ENCODE measurements at places on chromosomes 16 and 17.

GRCh38 chr17:8935191-8935590, 30.3 kb downstream of the PIK3R5 start:
- peak; percentile 54 for DNase-seq

DNA sequence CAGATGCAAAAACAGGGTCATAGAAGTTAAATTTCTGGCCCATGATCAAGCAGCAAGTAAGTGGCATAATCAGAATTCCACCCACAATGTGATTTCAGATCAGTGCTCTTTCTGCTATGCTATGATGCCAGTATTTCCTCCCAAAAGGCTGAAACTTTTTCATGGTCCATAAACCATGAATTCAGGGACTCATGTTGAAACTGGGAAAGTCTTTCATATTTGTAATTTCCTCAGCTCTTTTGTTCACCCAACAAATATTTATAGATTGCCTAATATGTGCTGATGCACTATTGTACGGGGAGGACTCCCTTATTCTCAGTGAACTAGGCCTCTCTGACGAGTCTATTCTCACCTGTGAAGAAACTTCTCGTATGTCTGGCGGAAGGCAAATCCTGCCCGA, 156.3 kb downstream of the MYO1D start:
- no peak for DNase-seq

- DNase-seq: no peak
Observed at GRCh38 chr17:63685041-63685440, 14.9 kb downstream of the LIMD2 start.

DNA sequence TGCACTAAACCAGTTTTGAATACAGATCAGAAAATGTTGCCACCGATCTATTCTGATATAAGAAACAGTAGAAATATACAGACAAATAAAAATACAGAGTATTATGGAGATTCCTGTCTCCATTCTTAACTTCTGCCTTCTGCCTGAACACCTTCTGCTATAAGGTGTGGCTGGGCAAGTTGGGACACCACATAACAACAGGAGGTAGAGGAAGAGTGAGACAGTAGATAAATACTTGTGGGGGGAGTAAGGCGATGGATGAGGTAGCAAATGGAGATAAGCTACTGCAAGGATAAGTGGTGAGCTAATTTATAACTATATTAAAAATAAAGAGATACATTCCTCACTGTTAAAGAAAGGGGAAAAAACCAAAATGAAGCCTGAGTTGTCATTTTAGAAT, 143.7 kb downstream of the CDH8 start:
- DNase-seq: no peak

DNA sequence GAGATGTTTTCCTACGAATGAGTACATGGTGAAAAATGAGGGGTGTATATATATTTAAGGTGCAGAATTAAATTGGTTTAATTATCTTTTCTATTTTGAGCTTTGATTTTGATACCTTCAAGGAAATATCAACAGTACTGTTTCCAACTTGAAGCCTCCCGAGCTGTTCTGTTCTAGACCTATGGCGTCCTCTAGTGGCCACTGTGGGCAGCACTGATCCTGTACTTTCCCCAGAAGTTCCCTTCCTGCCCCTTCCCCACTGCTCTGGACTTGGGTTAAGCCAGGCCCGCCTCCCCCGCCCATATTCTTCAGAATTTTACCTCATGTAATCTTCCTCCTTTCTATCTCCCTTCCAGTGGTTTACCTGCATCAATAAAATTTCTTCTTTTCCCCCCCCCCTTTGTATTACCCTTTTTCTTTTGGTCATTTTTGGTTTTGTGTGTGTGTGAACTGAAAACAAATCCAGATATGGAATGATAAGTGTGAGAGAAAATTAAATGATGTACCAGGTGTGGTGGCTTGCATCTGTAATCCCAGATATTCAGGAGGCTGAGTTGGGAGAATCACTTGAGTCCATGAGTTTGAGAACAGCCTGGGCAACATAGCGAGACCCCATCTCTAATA, 1643.5 kb downstream of the TP53TG3F start:
- DNase-seq: no peak

DNA sequence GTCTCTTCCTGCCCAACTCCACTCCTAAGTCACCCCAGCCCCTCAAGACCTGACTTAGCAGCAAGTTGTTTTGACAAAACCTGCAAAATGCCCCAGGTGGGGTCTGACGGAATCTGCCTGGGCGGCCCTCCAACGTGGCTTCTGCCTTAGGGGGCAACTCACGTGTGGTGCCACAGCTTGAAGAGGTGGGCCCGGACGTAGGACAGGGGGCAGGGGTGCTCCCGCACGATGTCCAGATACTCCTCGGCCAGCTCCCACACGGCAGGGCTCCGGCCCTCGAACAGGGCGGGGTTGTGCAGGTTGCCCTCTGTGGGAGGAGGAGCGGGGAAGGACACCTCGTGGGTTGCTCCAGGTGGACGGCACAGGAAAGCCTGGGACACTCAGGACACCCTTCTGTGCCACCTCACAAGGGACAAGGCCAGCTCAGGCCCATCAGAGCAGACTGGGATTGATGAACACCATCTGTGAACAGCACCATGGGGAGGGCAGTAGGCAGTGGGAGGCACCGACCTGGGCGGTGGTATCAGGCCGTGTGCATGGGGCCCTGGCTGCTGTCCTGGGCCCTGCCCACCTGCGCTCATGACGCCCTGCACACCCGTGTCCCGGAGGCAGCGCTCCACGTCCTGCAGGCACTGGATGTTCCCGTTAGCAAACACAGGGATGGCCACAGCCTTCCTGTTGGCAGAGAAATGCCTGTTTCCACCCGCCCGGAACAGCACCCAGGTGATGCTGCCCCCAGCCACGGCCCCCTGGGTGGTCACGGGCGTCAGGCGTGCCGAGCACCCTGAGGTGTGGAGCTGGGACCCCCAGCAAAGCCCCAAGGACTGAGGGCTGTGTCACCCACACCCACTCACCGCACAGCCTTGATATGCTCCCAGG, 4.3 kb downstream of the DUS1L start:
- no peak for DNase-seq

DNA sequence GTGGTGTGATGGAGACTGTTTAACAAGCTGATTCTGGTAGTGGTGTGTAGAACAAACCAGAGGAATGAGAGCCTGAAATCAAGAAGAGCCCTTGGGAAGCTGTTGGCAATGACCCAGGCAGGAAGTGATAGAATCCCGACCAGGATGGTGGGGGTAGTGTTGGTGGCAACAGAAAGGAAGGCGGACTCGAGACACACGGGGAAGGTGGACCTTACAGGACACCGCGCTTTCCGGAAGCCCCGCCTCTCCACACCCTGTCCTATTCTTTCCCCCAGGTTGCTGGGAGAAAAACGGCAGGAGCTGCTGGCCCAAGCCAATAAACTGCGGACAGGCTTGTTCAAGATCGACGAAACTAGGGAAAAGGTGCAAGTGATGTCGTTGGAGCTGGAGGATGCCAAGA, 30.0 kb upstream of the KDM6B start:
- no peak for DNase-seq

- no peak for DNase-seq
Observed at GRCh38 chr17:67082107-67082506, 37.8 kb downstream of the CACNG1 start.

Measured in activated gamma-delta T cell treated with Interleukin-2 at 50 U/mL for 16 hours (primary cell).